ENCODE measurements at places on chromosomes 4 and X.

GRCh38 chr4:4455210-4455865 is 68.4 kb downstream of the NSG1 start:
- no peak for DNase-seq

- DNase-seq: no peak
These were observed 94.7 kb upstream of the NEIL3 start for GRCh38 chr4:177214935-177215334.

GRCh38 chr4:149409555-149409962 is 406.1 kb downstream of the IQCM start:
- no peak for DNase-seq

DNA sequence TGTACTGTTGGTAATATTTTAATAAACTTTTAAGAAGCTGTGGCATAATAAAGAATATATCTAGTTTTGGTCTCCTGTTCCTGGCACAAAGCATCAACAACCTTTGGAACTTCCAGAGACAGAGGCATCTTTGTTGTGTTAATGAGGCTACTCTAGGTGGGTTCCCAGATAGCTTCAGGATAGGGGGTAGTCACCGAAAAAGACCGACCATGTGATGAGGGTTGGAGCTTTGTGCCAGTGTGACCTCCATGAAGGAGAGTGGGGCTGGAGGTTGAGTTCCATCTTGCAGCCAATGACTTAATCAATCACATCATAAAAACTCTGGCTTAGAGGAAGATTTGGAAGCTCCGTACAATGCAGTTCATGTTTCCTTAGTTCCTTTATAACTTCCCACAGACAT is 9.9 kb downstream of the PPAT start:
- no peak for DNase-seq

DNA sequence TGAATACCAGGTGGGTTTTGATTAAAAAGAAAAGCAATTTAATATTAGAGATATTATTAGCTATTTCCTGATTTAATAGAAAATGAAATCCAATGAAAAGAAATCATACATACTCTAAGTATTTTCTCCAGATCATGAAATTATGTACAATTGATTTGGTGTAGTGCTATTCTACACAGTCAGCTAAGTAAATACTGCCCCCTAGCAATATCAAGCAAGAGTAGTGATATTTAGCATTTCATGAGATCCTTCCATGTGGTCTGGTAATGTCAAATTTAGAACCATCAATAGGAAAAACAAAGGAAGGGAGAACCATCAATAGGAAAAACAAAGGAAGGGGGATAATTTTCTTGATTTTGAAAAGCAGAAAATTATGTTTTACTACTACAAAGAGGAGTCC is 114.6 kb downstream of the TBCK start:
- peak; percentile 23 for DNase-seq

DNA sequence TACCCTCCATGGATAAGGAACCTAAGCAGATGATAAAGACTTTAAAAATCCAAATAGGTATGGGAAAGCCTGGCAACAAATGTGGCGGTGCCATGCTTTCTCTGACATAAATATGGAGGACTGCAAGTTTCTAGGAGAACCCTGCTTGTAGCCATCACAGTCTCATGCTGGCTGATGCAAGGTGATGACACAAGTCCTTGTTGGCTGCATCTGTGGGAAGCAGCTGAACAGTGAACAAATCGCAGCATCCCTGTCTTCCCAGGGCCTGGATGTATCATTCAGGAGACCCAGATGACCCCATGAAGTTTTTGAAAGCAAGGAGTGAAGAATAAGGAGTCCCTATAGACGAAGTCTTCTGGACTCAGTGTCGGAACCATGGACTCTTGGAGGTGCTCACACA is 234.4 kb upstream of the HS3ST1 start:
- DNase-seq: no peak

- DNase-seq: no peak
These were observed 25.6 kb downstream of the ELF4 start for GRCh38 chrX:130084631-130085237.

- no peak for DNase-seq
These were observed 1877.9 kb upstream of the PCDH7 start for GRCh38 chr4:28842271-28842670.

DNA sequence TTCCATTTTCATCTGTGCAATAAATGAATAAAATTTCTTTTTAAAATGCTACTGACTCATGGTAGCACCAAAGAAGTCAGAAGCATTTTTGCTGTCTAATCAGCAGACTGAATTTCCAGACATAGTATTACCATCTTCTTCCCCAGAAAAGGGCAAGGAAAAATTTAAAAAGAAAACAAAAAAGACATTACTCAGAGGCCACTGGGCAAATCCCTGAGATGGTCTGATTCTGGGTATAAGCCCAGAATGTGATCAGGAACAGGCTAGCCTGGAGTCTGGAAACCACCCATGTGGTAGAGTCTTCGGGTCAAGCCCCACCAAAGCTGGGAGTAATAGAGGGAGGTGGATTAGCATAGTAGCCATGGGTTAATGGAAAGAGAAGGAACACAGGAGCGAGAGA is 342.8 kb downstream of the FBXW7 start:
- DNase-seq: no peak

- no peak for DNase-seq
These were observed 60.7 kb upstream of the DHRSX start for GRCh38 chrX:2561456-2561855.

DNA sequence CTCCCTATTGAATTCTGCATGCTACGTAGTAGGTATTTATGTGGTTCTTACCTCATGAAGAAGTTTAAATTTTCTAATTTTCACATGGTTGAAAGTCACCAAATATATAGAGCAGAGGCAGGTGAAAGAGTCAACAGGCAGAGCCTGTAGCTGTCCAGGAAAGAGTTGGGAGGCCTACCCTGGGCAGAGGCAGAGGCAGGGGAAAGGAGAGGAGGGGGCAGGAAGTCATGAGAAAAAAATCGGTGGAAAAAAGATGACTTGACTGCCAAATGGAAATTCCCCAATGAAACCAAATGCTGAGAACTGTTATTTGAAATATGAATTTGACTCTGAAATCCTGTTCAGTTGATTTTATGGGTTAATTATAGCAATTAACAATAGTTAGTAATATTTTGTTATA is 23.1 kb upstream of the GPR34 start:
- DNase-seq: no peak

DNA sequence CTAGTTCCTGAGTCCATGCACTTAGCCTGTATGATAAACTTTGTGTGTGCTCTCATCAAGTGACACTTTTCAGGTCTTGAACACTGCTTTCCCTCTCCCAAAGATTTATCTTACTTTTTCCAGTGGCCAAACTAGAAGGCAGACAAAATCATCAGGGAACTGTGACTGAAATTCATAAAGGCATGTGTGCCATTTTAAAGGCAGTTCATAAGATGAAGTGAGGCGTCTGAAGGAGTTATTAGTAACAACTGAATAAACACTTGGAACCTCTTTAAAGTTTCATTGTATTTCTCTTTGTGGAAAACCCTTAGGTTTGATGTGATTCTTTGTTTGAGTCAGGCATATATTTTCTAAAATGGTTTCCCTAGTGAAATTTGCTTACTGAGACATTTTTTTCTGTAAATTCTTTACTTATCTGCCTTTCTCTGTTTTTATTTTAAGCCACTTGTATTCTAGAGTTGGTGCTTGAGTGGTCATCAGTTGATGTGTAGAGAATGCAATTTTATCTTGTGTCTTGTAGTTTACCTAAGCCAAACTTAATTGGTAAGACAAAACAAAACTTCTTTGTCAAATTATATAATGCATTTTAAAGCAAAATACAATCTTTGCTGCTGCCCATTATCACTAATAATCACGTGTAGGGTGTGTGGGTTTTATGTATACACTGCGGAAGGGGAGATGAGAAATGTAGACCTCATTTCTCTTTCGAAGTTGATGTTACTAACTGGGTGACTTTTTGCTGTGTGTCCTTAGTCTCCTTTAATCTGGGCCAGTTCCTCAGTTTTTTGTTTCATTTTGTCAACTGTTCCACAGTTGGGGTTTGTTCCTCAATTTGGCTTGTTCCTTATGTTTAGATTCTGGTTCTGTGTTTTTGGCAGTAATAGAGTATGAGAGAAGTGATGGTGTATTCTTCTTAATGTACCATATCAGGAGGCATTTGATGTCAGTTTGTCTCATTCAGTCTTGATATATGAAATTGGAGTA is 56.8 kb downstream of the RBPJ start:
- DNase-seq: no peak

- peak; percentile 69 for DNase-seq
These were observed 2.2 kb downstream of the PPA2 start for GRCh38 chr4:105471566-105472176.

DNA sequence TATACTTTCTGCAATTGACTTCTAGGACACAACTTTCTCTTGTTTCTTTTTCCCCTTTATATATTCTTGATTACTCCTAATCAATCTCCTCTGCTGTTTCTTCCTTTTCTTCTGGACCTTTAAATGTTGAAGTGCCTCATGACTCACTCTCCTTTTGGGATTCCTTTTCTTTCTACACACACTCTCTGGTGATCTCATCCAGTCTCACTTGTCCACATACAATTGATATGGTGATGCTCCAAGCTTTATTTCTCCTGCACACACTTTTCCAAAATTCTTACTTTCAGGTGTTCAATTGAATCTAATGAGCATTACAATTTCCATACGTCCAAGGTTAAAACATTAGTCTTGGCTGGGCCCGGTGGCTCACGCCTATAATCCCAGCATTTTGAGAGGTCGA is 794.8 kb upstream of the EPHA5 start:
- DNase-seq: no peak

GRCh38 chrX:134908356-134908755 is 82.4 kb upstream of the SMIM10 start:
- DNase-seq: no peak

DNA sequence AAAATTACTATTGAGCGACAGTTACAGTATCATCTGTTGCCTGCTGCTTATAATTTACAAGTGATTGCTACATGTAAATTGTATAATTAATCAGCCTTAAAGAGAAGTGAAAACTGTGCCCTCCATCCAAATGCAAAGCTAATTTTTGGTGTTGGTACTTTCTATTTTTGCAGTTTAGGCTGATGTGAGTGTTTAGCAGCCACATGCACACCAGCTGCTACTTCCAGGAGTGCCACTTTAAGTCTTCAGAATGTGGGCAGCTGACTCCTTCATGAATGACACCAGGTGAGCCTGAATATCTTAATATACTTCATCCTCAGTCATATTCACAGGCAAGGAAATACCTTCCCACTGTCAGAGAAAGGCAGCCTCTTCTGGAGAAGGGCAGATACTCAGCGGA is 149.8 kb upstream of the RASGEF1B start:
- no peak for DNase-seq

DNA sequence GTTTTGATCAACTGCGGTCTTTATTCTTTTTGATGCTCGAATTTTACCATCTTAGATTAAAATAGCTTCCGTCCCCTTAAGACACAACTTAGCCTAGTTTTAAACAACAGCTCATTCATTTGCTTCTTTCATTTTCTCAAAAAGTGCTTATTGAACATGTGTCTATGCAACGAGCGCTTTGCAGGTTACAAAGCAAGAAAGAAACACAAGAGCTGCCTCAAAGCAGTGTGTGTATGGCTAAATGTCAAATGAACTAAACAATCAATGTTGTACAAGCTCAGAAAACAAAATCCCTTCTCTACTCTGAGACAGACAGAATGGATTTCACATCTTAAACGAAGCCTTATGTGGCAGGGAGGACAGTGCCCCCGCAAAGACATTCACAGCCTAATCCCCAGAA is 61.0 kb downstream of the EVC2 start:
- DNase-seq: no peak

DNA sequence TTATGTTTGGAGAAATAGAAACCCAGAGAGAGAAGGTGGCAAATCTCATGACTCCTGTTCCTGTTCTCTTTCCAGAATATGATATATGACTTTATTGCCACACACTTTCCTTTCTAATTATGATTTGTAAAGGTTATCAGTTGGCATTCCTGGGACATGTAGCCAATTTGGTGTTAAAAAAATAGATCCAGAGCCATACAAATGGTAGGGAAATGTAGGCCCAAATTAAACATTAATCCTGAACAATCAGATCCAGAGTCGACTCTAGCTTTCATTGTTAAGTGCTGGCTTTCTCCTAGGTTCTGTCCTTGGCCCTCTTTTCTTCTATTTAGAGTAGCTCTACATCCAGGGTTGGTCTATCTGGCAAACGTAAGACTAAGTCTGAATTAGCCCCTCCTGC is 69.8 kb upstream of the LONRF3 start:
- DNase-seq: no peak

DNA sequence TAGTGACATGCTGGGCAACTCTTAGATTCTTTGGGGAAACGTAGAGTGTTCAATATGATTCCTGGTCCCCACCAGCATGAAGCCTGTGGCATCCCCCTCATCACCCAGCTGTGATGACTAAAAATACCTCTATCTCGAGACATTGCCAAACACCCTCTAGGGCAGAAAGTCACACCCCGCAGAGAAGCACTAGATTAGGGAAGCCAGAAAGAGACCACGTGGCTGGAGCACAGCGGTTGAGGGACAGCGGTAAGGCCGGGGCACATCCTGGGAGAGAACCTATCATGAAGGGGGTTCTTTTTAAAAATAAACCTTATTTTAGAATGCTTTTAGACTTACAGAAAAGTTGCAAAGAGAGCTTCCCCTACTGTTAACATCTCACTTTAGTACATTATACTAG is 11.0 kb downstream of the FAT1 start:
- DNase-seq: no peak

- DNase-seq: no peak
These were observed 81.6 kb downstream of the NAF1 start for GRCh38 chr4:163085085-163085484.

DNA sequence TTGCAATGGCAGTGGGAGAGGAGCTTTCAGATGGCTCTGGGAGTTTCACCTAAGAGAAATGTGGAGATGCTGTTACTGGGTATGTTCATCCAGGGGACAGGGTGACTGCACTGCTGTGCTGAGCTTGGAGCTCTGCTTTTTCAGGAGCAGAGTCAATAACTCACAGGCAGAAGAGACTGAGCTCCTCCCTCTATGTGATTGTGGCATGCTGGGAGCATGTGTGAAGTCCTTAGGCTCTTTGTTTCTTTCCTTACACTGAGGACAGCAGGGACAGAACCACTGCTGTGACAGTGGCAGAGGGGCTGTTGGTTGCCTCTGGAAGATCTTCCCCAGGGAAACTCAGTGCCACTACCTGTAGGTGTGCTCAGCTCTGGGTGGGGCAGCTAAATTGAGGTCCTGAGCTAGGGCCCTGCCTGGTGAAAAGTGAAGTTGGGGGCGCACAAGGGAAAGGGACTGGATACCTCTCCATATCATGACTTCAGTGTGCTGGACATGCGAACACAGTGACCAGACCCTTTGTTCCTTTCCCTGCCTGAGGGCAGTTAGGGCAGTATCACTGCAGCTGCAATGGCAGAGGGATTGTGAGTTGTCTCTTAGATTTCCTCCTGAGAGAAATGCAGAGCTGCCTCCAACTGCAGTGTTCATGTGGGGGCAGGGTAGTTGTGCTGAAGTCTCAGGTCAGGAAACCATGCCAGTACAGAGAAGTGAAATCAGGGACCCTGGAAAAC is 156.7 kb downstream of the TENT5D start:
- no peak for DNase-seq

DNA sequence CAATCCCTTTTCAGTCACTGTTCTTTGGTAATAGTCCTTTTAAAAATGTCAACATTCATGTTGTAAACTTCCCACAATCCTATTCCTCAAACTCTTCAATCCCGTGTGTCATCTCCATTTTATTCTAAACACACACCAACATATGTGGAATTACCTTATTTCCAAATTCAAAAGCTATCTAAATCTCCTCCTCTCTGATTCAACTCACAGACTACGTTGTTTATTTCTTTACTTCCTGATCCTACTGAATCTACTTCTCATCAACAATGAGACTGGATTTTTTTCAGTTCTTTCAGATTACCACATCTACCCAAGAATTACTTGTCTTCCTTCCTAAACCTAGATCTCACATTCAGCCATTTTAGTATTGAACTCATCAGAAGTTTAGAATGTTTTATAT is 188.2 kb downstream of the GABRB1 start:
- DNase-seq: no peak

Measured in D341Med (cell line).